ENCODE measurements at places on chromosomes 3 and 15.

DNA sequence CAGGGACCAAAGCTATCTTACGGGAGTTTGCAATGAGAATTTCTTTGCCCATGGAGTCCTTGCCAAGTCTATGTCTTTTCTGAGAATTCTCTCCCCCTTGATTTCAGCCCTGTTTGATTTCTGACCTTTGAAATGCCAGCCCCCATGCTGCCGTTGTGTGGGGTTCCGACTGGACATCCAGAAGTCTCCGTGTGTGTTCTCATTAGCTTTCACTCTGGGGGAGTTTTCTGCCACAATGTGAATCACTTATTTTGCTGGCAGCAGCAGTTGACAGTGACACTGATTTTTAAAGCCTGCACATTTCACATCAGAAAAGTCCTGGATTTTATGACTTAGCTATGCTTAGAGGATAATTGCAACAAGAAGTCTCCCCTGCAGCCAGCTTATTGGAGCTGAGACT is 98.4 kb upstream of the CTDSPL start:
- DNase-seq: no peak

- no peak for DNase-seq
These were observed 1.6 kb downstream of the ZDHHC3 start for GRCh38 chr3:44974416-44974815.

GRCh38 chr3:143551761-143552160 is 296.5 kb downstream of the SLC9A9 start:
- DNase-seq: peak; percentile 30

GRCh38 chr3:135490219-135490915 is 475.2 kb upstream of the PPP2R3A start:
- DNase-seq: no peak

GRCh38 chr15:31366169-31366734 is 39.6 kb downstream of the KLF13 start:
- peak; percentile 55 for DNase-seq

GRCh38 chr3:164224126-164224525 is 854.2 kb downstream of the SI start:
- DNase-seq: no peak

DNA sequence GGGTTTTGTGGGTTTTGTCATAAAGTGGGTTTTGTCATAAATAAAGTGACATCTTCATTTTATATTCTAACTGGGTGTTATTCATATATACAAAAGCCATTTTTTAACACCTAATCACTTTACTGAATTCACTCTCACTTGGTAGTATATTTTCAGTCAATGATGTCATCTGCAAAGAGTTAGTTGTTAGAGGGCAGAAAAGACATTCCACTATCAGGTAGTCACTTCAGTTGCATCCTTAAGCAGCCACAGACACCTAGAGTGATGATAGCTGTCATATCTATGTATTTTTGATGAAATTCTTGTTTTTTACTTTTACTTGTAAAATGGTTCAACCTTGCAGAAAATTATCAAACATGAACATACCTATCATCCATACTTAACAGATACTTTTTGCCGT is 89.0 kb downstream of the DHX36 start:
- DNase-seq: no peak

DNA sequence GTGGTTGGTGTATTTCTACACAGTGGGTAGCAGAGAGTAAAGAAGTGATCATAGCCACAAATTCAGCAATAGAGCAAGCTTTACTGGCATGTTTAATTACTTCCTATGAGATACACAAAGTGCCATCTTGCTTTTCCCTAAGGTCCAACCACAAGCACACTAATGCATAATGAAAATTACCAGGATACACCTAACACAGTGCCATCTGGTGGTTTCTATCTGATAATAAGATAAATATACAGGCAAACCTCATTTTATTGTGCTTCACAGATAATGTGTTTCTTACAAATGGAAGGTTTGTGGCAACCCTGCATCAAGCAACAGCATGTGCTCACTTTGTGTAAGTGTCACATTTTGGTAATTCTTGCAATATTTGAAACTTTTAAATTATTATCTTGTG is 223.0 kb downstream of the NSUN3 start:
- DNase-seq: no peak
